CD4-positive, alpha-beta T cell (primary cell): ENCODE measurements at places on chromosomes 16 and 17.

DNA sequence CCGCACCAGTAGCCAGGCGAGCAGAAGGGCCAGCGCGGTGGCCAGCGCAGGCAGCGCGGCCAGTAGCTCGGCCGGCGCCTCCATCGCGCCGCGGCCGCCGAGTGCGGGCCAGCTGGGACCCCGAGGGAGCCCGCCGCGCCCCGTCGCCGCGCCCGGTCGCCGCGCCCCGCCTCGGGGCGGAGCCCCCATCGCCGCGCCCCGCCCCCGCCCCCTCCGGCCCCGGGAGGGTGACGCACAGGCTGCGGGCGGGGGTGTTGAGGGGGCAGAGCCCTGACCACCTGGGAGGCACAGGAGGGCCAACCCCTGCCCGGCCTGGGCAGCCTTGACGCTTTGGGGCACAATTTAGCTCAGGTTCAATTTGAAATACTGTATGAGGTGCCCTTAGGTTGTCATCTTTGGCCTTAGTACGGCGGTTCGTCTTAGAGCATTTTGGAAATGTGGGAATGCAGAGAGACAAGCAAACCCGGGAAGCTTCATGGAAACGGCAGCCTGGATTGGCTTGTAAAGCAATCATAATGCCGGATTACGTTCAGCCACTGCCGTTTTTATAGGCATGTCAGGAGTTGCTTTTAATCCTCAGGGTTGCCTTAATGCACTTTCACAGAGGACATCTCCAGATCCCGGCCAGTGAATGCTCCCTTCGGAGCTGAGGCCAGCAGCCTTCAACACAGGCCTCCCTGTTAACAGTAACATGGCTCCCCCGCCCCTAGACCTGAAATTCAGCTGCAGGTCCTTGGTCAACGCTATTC, at the start of gene MXRA7:
MXRA7 (minus strand) TSS at position 103 of the 749 bp plus-strand sequence; CDS start at position 84, 19 bp downstream.
- peak; percentile 44 for DNase-seq

DNA sequence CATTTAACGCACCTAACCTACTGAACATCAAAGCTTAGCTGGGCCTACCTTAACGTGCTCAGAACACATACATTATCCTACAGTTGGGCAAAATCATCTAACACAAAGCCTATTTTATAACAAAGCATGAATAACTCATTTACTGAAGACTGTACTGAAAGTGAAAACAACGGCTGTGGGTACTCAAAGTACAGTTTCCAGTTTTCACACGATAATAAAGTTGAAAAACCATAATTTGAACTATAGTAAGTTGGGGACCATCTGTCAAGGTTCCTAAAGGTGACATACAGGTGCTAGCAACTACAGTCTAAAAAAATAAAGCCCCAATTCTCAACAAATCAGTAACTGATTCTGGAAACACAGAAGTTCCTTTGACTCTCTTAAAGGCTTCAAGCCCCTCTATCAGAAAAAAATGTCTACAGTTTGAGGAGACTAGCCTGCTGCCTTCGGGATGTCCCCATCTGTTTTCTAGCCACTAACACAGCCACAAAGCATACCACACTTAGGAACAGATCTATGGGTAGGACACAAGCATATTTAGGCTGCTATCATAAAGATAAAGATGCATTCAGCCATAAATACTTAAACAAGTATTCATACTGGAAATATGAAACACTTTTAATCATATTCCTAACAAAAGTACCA, 71.3 kb downstream of the KANSL1 start:
- DNase-seq: no peak

DNA sequence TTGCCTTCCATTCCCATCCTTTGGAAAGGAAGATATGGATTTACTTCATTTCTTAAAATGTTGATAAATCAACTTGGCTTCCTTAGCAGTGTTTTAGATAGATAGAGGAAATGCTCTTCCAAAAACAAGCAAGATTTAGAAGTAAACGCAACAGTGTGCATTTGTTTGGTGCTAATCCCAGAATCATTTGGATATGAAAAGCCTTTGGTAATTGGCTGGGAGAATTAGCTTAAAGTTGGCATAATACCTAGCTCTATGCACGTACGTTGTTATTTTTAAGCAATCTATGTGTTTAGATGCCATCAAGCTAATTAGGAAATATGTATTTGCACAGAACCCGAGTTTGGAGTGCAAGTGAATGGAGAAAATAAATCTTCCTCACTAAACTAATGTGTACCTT, 415.3 kb downstream of the GRIN2A start:
- DNase-seq: no peak

DNA sequence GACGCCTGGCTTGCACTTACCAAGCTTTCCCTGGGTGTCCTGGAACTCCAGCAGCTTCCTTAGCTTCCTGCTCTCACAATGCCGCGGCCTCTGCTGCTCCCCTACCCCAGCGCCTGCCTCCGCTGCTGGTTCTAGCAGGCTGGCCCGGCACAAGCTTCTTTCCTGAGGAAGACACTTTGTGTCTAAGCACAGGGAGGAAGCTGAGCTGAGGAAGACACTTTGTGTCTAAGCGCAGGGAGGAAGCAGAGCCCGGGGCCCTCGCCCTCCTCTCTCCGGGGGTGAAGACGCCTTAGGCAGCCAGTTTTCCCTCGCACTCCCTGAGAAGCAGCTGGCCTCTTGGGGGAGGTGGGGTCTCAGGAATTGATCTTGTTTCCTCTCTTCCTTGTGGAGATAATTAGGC, 64.9 kb downstream of the PLD6 start:
- DNase-seq: no peak

DNA sequence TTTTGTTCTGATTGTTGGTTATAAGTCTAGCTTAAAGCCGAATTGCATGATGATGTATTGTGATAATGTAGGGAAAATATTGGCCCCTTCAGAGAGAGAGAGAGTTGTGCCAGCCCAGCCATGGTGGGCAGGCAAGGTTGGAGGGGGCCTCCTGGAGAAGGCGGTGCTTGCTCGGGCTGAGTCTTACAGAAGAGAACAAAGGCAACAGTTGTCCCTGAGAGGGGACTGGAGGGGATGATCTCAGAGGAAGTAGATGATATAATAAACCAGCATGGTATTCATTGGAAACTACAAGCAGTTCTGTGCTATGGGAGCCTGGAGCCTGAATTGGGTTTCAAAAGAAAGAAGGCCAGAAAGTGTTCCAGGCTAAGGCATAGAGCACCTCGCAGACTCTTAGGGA, 173.8 kb downstream of the RPTOR start:
- no peak for DNase-seq

- no peak for DNase-seq
Measured at GRCh38 chr17:78395155-78395554, 16.7 kb downstream of the PGS1 start.

GRCh38 chr17:74512624-74513091, 18.6 kb downstream of the CD300LB start:
- DNase-seq: no peak

GRCh38 chr16:69057400-69058378, 47.8 kb upstream of the HAS3 start:
- DNase-seq: no peak

GRCh38 chr17:75024686-75025397, 12.4 kb downstream of the MRPL58 start:
- DNase-seq: peak; percentile 55

DNA sequence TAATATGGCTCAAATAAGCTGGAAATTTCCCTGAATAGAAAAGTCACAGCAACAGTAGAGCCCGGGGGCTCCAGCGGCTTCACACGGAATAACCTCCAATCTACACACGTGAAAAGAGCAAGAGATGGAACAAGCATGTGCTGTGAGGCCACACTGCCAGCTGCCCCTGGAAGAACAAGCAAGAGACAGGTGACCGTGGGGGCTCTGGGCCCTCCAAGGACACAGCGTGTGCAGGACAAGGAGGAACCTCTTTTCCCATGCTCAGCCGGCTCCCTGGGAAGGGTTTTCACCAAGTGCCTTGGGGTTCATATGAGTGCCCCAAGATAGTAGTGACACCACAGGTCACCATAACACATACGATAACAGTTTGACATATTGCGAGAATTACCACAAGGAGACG, 110.2 kb upstream of the ZNF750 start:
- DNase-seq: no peak

- DNase-seq: no peak
Measured at GRCh38 chr17:4152471-4152870, 9.5 kb downstream of the CYB5D2 start.

- DNase-seq: no peak
Measured at GRCh38 chr16:80034469-80034826, 433.9 kb upstream of the MAF start.

- peak; percentile 48 for DNase-seq
Measured at GRCh38 chr17:80034791-80035686, 633 bp downstream of the TBC1D16 start.

DNA sequence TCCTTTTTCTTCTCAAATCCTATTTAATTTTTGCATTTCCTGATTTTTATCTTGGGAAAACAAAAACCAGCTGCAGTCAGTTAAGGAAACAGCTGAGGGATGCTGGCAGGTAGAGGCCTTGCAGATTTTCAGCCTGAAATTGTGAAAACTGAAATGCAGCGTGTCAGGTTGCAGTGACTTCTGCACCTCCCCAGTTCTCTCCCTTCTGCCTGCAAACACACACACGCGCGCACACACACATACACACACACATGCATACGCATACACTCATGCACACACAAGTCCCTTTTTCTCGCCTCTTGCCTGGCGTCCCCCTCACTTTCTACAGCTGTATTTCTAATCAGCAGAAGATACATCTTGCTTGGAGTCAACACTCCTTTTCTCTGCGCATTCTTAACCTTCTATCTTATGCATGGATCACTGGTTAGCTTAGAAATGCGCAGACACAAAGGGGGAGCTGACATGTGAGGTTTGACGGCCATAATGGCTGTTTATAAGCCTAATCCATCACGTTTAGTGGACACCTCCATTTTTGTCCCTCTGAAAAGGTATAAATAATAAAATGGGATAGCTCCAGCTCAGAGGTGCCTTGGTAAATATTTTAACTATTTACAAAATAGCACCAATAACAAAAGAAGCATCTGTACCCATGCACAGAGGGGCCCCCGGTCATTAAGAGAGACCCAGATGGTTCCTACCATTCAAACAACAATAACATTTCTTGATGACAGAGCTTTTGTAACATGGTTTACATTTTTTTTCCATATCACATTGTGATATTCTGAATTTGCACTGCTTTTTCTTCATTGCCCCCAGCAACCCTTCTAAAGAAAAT, 392.1 kb upstream of the SALL1 start:
- DNase-seq: no peak

- no peak for DNase-seq
Measured at GRCh38 chr17:50647187-50647586, 12.5 kb downstream of the ABCC3 start.

GRCh38 chr17:65025297-65025696, 31.2 kb downstream of the GNA13 start:
- DNase-seq: no peak

DNA sequence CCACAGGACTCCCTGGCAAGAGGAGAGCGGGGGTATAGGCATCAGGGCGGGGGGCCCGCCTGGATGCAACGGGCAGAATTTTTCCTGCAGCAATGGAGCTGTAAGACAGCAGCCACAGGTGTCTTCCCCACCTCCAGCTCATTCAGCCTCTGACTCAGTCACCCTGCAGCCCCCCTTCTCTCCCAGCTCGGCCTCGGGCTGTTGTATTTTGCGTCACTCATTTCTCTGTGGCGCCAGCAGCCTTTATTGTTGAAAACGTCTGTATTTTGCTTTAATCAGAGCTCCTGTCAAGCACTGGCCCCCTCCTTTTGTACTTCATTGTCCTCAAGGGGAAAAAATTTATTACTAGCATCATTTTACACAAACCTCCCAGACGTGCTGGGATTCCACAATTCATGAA, 117.7 kb downstream of the WSCD1 start:
- no peak for DNase-seq

DNA sequence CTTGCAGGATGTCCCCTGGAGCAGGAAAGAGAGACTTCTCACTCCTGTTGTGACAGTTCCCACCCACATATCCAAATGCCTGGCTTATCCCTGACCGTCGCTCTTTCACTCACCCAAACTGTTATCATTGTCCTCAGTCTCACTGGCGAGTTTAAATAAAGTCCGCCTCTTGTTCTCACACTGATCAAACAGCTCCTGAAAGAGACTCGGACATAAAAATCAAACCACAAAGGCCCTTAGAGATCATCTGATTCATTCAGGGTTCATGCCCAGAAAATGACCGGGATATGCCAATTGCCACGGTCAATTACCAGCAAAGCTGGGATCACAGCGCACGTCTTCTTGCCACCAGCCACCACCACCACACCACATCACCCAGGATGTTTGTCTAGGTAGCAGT, 19.9 kb downstream of the GGA3 start:
- no peak for DNase-seq

DNA sequence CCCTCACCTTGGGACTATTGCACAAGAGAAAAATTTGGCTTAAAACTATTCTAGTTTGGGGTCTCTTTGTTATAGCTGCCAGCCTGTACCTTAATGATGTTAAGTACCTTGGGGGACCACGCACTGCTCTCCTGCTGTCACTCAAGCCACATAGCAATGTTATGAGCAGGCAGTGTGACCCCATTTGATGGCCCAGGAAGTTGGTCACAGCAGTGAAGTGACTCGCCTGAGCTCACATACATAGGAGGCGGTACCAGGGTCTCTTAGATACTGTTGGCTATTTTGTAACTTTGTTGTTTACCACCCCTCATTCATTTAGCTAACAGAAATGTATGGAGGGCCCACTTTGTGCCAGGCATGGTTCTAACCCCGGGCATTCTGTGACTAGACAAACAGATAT, 16.4 kb downstream of the KCNG4 start:
- DNase-seq: no peak

GRCh38 chr17:77555741-77556291, 402.7 kb upstream of the TNRC6C start:
- DNase-seq: no peak

- DNase-seq: no peak
Measured at GRCh38 chr16:49620869-49621240, 235.1 kb downstream of the ZNF423 start.

GRCh38 chr17:75827308-75828075, 16.7 kb downstream of the UNC13D start:
- peak; percentile 85 for DNase-seq

DNA sequence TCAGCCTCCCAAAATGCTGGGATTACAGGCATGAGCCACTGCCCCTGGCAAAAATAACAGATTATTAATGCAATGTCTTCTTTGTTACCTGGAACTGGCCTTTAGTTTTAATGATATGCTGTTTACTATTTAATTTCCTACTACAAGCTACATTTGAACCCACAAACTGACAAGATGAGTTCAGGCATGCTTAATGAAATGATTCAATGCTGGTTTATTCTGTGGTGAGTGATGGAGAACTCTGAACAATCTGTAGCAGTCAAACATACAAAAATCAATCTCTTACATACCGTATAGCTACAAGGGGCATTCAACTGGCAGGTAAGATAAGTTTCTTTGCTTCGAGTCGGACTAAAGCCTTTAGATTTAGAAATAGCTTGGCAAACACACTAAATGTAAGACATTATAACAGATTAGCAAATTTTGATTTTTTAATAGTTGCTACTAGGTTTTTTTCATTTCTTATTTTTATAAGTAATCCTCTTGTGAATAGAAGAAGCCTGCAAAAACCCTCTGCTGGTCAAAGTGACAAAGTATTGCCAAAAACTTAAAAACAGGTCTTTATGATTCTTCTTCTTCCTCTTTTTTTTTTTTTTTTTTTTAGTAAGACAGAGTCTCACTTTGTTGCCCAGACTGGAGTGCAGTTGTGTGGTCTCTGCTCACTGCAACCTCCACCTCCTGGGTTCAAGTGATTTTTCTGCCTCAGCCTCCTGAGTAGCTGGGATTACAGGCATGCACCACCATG, 138.5 kb downstream of the SSH2 start:
- no peak for DNase-seq
